ENCODE measurements at places on chromosomes 11 and 22.
A peak's percentile ranks its signal among the peaks of the same experiment; 100 is the strongest.

DNA sequence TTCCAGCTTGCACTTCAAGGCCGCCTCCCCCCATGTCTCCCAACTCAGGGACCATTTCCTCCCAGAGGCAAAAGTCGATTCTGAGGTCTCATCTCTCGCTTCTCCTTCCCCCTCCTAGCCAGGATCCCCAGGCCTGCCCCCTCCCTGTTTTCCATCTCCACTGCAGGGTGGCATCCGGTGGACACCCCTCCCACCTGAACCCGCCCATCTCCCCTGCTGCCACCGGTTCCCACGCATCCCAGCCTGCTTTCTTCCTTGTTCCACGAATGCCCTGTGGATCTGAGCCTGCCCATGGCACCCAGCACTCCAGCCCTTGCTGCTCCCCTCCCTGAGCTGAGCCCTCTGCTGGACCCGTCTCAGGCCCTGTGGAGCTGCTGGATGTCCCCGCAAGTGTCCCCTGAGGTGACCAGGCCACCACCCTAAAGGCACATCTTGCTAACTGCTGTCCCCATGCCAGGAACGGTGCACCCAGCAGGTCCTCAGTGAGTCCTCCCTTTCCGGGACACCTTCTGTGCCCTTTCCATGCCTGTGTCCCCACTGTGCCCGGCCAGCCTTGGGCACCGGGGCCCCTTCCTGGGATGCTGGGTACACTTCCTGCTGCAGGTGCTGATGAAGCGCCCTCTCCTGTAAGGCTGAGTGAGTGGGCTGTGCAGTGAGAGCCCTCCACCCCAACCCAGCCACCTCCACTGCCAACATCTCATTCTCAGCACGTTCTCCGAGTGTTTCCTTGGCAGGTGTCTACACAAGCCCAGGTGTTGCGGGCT is 936 bp downstream of the IL17REL start:
- no peak for DNase-seq

DNA sequence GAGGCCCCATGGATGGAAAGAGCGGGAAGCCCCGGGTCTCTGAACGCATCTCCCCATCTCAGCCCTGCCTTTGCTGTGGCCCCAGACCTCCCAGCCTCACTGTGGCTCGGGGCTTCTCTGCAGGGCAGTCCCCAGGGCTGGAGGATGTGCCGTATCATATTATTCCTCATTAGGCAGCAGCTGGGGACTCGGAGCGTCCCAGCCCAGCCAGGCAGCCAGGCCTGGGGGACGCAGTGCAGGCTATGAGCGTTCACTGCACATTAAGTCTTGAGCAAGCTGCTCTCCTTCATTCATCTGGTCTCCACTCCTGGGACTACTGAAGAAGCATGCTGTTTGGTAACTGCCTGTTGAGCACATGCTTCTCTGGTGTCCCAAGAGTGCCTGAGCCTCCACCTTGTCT is 226.8 kb upstream of the TBCEL start:
- DNase-seq = no peak

DNA sequence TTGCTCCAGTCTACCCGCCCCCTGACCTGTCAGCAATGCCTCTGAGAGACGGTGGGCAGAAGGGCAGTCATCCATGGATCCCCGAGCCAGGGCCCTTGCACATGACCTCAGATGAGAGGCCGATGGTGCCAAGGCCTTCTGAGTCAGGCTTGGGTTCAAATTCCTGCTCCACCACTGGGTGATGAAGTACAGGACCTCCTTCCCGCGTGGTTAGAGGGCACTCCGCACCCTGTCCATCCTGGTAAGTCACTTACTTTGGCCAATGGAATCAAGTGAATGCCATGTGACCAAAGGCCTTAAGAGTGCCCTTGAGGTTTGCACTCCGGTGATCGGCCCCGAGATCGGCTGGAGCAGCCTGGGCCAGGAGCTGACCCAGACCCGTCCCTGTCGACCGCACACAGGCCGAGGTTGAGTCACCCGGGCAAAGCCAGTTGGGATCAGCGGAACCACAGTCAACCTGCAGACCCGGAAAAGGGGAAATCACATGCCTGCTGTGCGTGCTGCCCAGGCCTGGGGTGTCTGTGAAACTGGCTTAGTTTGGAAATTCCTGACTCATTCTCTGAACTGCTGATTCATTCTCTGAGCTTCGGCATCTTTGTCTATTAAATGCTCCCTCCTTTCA is 48.9 kb downstream of the RTL6 start:
- no peak for DNase-seq

- no peak for DNase-seq
These were observed 1.8 kb downstream of the TMEM179B start for GRCh38 chr11:62788991-62789390.

GRCh38 chr11:77201370-77201769 is 73.3 kb downstream of the MYO7A start:
- DNase-seq = no peak

GRCh38 chr11:67242548-67242947 is 23.7 kb upstream of the GRK2 start:
- DNase-seq = no peak

DNA sequence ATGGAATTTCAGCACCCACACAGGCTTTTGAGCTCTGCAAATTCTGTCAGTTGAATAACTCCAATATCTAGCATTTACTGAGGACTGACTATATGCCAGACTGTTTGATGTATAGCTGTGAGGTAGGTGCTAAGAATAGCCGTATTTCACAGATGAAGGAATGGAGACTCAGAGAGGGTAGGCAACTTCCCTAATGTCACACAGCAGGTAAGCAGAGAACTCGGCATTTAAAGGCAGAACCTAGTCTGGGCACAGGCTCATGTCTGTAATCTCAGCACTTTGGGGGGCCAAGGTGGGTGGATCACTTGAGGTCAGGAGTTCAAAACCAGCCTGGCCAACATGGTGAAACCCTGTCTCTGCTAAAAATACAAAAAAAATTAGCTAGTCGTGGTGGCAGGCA is 184.1 kb downstream of the BCR start:
- DNase-seq = no peak

GRCh38 chr11:76589964-76590950 is 80.3 kb downstream of the LRRC32 start:
- no peak for DNase-seq

DNA sequence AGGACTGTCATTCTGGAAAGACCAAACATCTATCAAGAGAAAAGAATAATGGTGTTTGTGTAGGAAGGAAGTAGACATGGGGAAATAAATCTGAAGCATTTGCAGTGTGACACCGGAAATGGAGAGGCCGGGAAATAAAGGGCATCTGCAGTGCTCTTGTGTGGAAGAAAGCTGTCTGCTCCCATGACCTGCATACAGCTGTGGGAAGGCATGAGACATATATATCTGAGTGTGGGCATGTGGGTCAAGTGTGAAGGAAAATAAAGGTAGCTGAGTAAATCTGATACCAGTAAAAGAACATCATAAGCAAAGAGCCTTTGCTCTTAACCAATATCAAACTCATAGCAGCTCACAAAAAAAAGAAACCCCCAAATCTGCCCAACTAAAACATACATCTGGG is 72.1 kb upstream of the OR5AK2 start:
- DNase-seq = no peak

GRCh38 chr11:94417386-94417987 is 16.3 kb upstream of the GPR83 start:
- DNase-seq = no peak

DNA sequence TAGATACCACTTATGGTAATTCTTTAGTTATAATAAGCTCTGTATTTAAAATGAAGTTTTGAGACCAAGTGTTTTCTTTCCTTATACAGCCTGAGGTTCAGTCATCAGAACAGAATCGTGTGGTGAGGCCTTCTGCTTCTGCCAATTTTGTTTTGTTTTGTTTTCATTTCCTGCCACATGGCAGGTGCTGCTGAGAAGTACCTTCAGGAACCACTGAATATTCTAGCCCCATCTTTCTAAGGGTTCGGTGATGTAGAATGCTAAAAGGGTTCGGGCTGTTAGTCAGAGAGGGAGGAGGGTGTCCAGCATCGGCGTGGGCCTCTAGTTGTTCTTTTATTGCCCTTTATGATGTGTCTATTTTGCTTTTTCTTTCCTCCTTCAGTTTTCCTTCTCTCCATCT is 25.8 kb downstream of the TNRC6B start:
- no peak for DNase-seq

DNA sequence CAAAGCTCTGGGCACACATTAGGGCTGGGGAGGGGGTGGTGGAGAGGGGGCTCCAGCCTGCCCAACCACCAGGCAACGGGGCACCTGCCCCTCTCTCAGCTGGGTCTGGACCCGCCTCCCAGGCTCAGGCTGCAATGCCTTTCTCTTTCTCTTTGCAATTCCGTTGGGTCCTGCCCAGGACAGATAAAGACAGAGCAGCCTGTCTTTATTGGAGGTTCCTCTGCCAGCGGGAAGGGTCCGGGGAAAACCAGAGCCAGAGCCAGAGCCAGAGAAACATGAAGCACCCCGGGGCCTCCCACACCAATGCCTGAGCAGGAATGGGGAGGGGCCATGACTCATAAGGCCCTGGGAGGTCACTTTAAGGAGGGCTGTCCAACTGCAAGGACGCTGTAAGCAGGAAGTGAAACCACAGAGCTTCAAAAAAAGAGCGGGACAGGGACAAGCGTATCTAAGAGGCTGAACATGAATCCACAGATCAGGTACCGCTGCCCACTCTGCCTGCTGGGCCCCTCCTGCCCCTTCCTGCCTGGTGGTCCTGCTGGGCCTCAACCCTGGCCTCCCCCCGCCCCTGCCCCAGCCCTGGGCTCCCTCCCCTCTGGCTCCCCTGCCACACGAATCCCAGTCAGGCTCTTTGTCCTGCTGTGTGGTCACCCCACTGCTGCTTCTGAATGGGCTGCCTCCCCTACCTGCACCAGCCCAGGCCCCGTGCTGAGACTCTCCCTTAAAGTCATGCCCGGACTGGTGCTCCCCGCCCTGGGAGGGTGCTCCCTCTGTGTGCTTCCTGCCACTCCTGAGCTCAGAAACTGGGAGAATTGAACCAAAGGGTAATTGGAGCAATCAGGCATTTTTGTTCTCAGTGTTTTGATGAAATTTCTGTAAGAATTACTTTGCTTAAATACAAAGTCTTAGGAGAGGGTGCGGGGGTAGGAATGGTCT is at the start of gene APOBEC3B:
Gene APOBEC3B, plus strand, starts transcription at position 356 of the 936 bp plus-strand sequence. Its CDS starts 107 bp downstream, at position 463.
- DNase-seq = peak; percentile 85

- no peak for DNase-seq
These were observed 5.9 kb downstream of the GNG3 start for GRCh38 chr11:62713343-62713742.

DNA sequence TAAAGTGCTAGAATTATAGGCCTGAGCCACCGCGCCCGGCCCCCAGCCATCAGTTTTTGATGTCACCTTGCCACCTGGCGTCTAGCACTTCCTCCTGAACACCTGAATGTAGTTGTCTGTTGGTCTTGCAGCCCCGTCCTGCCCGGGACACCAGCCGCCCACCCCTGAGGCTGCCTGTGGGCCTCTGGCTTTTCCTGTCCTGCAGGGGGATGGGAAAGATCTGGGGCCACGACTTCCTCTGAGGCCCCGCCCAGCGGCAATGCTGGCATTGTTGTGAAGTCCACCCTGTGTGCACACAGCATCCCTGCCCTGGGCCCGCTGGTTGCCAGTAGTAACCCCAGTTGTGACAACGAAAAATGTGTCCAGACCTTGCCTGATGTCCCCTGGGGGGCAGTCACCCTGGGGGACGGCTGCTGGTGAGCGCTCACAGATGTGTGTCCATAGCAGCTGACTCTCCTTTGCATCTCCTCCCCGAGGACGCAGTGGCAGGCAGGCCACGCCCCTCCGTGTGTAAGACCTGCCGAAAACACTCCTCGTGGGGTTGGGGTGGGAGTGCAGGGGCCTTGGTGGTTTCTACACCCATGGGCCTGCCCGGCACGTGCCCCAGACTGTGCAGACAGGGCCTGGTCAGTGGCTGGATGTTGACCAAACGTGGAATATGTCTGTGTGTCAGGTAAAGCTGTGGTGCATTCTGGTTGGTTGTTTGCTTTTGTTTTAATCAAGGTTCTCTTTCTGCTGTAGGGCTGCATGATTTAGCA is 6.8 kb downstream of the SELENOO start:
- no peak for DNase-seq

- DNase-seq = no peak
These were observed 202.4 kb downstream of the LARGE1 start for GRCh38 chr22:33717694-33718396.

DNA sequence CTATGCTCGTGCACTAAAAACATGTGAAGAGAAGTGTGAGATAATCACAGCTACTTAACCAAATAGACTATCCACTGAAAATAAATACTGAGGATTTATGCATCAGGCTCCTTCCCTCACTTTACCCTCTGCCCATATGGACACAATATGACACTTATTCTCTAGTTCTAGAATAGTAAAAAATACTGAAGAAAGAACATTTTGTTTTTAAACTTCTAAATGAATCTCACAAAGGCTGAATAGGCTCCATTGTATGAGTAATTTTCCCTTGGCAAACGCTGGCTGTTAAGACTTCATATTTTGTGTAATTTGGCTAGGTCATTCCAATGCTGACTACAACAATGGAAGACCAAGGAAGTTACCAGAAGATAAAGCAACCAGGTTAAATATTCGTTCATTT is 9.9 kb downstream of the HPS5 start:
- DNase-seq = no peak

- DNase-seq = no peak
These were observed 55.6 kb upstream of the SPTBN2 start for GRCh38 chr11:66784575-66784974.

DNA sequence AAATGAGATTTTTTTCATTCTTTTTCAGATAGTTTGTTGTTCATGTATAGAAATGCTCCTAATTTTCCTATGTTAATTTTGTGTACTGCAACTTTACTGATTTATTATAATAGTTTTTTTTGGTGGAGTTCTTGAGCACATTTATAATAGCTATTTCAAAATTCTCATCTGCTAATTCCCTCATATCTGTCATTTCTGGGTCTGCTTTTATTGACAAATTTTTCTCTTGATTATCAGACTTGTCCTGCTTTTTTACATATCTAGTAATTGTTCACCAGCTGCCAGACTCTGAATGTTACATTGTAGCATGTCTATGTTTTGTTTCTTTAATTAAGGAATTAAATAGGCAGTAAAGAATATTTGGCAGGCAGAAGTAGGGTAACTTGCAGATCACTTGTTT is 60.9 kb upstream of the PARVA start:
- no peak for DNase-seq

DNA sequence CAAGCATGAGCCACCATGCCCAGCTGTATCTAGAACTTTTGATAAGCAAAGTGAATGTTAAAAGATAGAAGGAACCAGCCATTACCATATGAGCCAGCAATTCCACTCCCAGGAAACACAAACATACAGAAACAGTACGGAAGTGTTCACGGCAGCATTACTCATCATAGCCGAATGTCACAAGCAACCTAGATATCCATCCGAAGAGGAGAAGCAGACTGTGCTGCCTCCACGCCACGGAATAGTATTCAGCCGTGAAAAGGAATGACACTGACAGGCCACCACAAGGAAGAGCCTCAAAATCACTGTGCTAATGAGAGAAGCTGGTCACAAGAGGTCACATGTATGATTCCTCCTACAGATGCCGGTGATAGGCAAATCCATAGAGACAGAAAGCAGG is 17.6 kb upstream of the MGAT3 start:
- no peak for DNase-seq
